CD4-positive, alpha-beta memory T cell (primary cell): ENCODE measurements at places on chromosomes 4 and X. TPM values are rescaled to one million over a fixed set of nuclear protein-coding genes. Genes with fewer than 3 reads are reported as not detected.
A peak's percentile ranks its signal among the peaks of the same experiment; 100 is the strongest.

Gene CWH43
- total RNA-seq, result not detected

Gene PDS5A
- total RNA-seq, result 96.9 TPM

Gene PRR32
- total RNA-seq, result not detected

DNA sequence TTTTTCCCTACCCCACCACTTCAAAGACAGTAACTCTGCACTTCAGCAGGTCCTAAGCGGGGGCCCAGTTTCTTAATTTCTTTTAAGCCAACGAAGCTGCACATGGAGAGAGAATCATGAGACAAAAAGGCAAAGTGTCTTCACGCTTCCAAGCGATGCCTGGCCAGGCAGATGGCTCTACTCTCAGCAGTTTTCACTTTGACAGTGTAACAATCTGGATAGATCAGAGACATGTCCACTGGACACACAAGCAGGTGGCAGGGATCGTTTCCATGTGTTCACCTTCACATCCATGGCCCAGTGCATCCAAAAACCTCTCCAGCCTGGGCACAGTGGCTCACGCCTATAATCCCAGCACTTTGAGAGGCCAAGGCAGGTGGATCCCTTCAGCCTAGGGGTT is 27.8 kb downstream of the PPP2R2C start:
- no peak for DNase-seq

DNA sequence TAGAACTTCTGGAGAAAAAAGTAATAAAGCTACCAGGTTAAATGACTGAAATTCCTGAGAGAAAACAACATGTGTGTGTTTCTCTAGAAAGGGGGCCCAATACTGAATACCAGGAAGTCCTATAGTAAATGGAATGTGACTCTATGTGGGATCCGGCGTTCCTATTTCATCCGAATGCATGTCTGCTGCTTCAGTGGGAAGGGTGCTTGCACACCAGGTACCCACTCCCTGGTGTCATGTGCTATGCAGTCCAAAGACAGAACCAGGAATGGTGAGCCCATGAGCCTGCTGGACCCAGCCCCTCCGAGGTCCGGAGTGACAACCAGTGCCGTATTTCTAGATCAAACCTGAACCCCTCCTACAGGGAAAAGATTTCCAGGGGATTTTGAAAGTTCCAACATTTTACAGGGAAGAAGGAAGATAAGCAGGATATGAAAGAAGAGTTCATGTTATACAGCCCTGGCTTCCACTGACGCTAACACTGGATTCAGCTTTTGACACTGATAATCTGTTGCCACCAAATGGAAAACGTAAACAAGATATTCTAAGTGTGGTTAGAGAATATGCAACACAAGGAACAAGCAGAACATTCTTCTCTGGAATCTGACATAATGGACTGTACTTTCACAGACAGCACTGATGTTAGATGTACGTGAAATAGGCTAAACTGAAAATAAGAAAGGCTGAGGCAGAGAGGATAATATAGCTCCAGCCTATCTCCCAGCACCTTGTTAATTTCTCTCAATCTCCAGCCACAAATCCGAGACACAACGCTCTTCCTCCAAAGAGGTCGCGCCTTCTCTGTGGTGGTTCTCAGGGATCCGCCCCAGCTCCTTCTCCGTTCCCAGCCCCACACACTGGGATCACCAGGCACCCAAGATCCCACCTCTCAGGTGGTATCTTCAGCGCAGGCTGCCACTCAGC is 725 bp upstream of the CXCL1 start:
- no peak for DNase-seq

GRCh38 chrX:107654872-107655761 is 26.8 kb downstream of the PRPS1 start:
- peak; percentile 68 for DNase-seq

DNA sequence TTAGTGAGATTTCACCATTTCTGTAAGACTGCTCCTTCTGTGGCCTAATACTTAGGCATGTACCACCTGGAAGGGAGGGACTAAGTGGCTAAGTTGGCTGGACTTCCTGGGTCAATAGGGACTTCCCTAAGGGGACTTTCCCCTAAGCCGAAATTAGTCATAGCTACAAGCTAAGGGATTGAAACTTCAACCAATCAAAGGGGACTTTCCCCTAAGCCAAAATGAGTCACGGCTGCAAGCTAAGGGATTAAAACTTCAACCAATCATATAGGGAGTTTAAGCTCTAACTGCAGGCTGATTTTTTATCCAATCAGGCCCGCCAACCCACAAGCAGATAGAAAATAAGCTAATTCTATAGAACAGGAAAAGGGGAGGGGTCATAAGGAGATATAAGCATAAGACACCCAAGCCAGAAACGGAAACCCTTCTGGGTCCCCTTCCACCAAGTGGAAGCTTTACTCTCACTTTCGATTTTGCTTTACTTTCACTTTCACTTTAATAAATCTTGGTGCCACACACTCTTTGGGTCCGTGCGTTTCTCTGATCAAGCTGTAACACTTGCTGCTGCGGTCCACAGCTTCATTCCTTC is 382.8 kb downstream of the KLHL4 start:
- DNase-seq, result peak; percentile 28
